ENCODE measurements at places on chromosomes 3 and 15.

DNA sequence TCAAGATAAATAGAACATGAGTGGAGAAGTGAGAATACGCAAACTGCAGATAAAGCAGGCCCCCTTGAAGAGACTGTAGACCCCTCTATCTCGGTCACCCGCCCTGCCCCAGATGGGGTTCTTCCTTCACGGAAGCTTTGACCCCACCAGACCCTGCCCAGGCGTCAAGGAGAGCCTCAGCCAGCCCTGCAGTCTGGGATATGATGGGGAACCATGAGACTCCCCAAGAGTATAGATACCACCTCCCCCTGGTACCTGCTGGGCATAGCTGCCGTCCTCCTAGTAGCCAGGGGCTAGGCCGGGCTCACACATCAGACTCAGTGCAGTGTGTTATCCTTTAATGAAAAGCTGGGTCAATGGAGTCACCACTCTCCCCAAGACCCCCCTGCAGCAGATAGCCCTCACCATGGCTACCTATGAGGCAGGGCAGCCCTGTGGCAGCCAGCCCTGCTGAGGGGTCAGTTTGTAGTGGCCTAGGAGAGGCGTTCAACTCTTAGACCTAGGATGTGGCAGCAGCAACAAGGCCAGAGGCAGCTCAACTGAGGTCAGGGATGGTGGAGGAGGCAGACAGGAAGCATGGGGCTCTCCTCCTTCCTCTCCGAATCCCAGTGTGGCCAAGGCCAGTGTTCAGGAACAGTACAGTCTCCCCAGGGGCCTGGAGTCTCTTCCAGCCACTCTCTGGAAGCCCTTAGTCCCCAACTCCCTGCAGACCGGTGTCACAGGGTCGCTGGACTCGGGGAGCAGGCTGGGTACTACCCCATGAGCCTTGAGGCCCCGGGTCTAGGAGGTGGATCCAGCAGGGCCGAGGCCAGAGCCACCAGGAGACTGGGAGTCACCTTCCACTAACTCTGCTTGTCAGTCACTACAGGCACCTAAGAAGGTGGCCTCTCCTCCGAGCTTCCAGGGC lies 26.1 kb downstream of the PLXNB1 start:
- no peak for DNase-seq

- no peak for DNase-seq
These were observed 58.7 kb downstream of the RPN1 start for GRCh38 chr3:128591738-128592426.

DNA sequence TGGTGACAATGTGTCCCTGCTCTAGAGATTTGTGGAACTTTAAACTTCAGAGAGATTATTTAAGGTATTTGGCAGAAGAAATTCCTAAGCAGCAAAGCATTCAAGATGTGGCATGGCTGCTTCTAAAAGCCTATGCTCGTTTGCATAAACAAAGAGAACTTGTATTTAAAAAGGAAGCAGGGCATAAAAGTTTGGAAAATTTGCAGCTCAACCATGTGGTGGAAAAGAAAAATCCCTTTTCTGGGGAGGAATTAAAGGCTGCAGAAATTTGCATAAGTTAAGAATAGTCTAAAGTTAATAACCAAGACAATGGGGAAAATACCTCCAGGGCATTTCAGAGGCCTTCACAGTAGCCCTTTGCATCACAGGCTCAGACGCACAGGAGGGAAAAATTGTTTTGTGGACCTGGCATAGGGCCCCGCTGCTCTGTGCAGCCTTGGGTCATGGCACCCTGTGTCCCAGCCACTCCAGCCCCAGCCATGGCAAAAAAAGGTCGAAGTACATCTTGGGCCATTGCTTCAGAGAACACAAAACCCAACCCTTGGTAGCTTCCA lies 1109.1 kb downstream of the OTOL1 start:
- DNase-seq, result no peak

GRCh38 chr15:90266061-90266431 lies 574 bp downstream of the NGRN start:
- no peak for DNase-seq

GRCh38 chr3:65733459-65733858 lies 305.3 kb downstream of the MAGI1 start:
- DNase-seq, result no peak

DNA sequence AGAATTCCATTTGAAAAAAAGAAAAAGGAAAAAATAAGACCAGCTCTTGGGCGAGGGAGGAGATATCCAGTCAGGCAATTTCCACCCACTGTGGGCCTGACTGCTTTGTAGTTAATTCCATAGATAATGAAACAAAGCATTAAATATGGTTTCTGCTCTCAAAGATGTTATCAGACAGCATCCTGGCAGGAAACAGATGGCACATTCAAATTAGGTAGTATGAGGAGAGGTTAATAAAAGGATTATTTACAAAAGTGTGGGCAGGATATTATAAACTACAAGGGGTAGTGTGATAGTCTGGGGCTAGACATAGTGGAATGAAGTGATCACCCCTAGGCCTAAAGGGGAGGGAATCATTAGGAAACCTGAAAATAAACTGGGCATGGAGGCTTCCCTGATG lies 193.2 kb downstream of the CLSTN2 start:
- DNase-seq, result no peak

- DNase-seq, result peak; percentile 19
These were observed at the start of gene MYZAP for GRCh38 chr15:57591822-57592367. MYZAP (plus strand) TSS chr15:57591904; CDS start chr15:57592035, 131 bp downstream.

GRCh38 chr15:79091204-79091867 lies 756 bp upstream of the RASGRF1 start:
- DNase-seq, result no peak

- DNase-seq, result no peak
These were observed 243.2 kb downstream of the MBNL1 start for GRCh38 chr3:152511904-152512303.

DNA sequence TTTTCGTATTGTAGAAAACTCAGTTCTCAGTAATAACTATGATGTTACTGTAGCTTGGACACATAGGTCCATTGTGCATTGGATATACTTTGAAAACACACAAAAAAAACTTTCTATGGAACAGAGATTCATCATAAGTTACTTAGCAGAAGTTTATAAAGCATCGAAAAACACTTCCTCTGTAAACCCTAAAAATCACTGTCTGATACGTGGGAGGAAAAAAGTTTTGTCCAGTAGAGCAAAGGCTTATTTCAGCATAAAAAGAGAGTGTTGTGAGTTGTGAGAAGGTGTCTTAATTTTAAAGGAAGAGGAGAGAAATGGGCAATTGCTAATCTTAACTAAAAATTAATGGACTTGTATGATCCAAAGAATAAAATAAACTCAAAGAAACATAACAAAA lies 64.8 kb downstream of the OSTN start:
- DNase-seq, result no peak

GRCh38 chr15:57388464-57388863 lies 12.2 kb downstream of the CGNL1 start:
- no peak for DNase-seq

- no peak for DNase-seq
These were observed 90.7 kb downstream of the MYLK start for GRCh38 chr3:123793425-123793824.

Measured in globus pallidus (tissue), 1 donor.